ENCODE measurements at places on chromosomes 7 and 10.

- DNase-seq = no peak
These were observed 161.5 kb downstream of the MAD1L1 start for GRCh38 chr7:2071133-2071832.

GRCh38 chr7:42945821-42946626, 13.8 kb downstream of the MRPL32 start:
- no peak for DNase-seq

DNA sequence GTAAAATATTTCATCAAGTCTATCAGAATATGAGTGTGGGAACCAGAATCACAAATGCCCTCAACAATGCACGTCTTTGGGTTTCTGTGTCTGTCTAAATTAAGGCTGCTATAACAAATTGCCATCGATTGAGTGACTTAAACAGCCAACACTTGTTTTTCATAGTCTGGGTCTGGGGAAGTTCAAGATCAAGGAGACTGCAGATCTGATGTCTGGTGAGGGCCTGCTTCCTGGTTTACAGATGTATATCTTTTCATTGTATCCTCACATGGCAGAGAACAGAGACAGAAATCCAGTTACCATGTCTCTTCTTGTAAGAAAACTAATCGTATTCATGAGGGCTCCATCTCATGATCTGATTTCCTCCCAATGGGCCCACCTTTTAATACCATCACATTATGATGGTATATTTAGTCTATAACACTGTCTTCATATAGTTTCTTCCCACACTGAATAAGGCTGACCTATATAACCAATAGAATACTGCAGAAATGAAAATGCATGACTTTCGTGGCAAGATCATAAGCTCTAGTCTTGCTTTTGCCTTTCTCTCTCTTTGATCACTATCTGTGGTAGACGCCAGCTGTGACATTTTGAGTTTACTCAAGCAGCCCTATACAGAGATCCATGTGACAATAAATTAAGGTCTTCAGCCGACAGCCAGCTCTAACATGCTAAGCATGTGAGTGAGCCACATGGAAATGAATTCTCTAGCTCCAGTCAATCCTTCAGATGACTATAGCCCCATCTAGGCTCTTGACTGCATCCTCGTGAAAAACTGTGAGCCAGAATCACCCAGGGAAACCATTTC, 51.9 kb downstream of the THSD7A start:
- DNase-seq = no peak

DNA sequence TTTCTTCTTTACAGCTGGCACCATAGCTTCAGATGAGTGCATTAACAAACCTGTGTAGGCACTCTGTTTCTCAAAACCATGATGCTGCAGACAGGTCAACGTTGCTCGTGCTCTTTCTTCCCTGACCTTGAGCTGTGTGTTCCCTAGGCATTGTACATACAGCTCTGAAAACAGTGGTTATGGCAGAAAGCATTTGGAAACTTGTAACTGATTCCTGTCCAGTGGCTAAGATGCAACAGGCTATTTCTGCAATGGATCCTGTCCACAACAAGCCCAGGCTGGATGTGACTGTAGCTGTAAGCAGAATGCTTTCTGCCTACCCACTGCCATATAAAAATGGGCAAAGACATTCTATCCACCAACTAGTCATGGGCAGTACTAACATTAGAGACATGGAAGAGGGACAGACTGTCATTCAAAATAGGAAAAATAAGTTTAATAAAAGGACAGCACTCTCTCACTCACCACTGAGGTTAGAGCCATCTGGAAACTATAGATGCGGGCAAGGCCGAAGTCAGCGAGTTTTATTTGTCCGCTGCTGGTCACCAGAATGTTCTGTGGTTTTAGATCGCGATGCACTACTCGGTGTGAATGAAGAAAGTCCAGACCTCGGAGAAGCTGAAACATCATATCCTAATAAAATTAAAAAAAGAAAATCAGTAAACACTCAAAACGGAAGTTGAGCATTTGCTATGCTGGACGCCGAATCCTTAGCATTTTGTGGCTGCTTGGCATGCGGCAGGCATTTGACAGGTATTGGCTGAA, 111.0 kb downstream of the CDK6 start:
- DNase-seq = no peak

DNA sequence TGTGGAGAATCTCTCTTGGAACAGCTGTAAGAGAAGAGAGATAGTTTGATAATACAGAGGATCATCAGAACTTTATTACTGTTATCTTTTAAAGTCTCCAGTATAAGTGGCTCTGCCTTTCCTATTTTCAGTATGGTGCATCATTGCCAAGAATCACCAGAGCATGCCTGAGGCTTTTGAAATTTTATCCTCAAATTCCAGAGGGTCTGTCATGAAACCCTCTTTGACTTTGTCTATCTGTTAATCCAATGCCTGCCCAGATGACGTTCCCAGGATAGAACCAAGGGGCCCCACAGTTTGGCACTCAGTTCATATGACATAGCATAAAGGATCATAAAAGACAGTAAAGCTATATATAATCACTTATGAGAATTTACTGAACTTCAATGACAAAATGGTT, 35.3 kb upstream of the SEMA3C start:
- no peak for DNase-seq

DNA sequence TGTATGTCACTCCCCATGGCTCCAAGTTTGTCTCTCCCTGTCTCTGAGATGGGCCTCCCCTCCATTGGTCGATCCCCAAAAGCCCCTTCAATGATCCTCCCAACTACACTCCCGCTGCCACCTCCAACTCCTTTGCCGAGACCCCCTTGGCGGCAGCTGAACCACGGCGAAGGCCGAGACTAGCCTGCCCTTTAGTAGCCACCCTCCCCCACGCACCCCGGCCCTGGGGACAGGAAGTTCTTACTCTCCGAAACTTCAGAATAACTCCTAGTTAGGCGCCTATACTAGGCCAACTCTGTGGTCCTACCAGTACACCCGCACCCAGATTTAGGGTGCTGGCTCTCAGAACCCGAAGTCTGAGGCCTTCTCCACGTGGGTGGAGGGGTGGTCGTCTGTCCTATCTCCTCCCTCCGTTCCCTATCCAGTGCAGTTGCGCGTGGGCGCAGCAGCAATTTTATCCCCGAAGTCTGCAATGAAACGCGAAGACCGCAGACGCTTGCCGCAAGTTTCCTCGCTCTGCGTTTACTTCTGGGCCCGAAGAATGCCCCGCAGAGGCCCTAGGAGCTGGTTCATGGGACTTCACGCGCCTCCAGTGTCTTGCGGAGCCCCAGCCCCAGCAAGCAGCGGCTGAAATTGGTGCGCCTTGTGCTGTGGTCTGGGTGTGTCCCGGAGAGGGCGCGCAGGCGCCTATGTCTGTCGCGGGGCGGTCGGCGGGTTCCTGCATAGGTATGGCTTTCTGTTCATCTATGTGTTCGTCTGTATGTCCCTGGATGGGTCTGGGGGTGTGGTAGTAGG, 82.6 kb upstream of the SLF2 start:
- no peak for DNase-seq

DNA sequence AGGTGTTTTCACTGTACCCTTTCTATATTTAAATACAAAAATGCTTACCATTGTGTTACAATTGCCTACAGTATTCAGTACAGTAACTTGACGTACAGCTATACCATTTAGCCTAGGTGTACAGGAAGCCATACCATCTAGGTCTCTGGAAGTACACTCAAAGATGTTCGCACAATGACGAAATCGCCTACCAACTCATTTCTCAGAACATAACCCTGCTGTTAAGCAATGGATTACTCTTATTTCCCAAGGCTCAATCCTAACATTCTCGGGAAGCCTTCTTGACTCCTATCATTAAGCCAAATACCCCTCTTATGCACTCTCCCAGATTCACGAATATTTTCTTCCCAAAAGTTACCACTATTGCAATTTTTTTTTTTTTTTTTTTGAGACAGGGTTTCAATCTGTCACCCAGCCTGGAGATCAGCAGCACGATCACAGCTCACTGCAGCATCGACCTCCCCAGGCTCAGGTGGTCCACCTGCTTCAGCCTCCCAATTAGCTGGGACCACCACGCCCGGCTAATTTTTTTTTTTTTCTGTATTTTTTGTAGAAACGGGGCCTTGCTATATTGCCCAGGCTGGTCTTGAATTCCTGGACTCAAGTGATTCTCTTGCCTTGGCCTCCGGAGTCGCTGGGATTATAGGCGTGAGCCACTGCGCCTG, 1.5 kb downstream of the CWF19L1 start:
- DNase-seq = no peak

GRCh38 chr7:105439174-105439893, 50.6 kb upstream of the SRPK2 start:
- DNase-seq = no peak

DNA sequence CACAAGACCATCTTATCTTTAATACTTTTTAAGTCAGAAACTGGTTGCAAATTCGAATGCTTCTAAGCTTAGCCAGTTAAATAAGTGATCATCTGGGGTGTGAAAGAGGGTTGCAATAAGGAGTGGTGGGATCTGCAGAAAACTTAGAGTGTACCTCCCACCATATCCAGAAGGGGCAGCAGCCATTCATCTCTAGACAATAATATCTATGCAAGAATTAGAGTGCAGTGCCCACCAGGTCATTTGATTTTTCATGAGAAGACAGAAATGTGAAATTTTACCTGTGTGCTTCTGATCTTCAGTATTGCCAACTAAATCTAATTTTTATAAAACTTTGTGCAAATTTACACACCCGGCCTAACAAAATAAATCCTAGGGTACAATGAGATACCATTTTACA, 127.2 kb upstream of the SP4 start:
- no peak for DNase-seq

DNA sequence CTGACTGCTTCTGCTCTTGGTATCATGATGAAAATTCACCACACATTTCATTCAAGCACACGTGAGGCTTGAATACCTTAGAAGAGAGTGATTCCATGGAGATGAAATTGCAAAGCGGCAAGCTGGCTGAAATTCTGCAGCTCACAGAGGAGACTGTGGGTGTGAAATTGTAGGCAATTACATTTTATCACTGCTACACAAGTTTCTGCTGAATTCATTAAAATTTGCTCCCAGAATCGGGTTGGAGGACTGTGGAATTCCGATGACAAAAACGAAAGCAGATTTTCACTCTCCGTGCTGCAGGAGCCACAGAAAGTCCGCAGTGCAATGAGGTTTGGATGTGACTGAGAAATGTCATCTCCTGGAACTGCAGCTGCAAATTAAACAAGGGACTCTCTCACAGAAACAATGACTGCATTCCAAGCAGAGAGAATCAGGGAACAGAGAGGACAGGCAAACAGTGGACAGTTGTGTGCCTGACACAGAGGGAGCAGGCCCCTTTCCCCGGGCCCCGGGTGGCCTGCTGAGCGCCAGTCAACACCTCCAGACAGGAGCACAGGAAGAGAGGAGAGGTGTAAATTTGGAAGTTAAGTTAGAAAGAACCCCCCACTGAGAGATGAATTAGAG, 109.1 kb downstream of the C10orf90 start:
- no peak for DNase-seq

- no peak for DNase-seq
These were observed 138.3 kb upstream of the PALS2 start for GRCh38 chr7:24434972-24435371.

DNA sequence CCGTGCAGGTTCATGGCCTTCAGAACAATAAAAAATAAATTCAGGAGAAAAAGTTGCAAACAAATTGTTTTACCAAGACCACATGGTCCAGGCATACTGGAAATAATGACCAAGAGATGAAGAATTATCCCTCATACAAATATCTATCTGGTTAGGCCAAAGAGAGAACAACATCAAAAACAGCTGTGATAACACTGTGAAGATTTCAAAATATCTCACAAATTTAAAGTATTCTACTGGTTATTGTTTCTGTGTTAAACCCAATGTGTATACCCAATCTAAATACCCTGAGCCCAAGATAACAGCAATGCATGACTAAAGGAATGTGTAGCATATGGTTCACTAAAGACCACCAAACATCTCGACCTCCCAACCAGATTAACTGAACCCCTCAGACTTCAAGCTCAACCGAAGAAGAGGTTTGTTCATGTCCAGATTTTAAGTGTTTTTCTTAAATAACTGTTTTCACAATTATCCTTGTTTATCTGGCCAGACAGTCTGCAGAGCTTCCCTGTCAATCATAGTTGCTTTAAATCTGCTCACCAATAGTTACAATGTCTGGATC, 10.9 kb downstream of the OR9A2 start:
- no peak for DNase-seq

GRCh38 chr7:3432911-3433310, 131.9 kb downstream of the SDK1 start:
- no peak for DNase-seq

GRCh38 chr7:44155191-44156185, 14.4 kb upstream of the MYL7 start:
- DNase-seq = no peak

- no peak for DNase-seq
These were observed 381.6 kb downstream of the PARD3 start for GRCh38 chr10:34433241-34434076.

DNA sequence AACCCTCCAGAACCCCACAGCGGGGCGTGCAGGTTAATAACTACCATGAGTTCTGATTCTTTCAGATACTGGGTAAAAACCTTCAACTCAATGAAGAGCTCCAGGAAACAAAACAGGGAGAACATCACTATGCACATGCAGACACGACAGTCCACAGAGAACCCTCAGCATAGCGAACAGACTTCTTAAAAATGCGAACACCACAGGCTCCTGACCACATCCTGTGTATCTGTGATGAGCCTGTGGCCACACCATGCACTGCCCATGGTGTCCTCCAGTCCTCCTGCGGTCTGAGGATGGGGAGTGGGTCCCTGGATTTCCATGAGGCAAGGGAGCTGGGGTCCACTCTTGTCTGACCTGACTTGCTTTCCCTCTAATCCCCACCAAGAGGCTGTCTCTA, 107.2 kb downstream of the COBL start:
- no peak for DNase-seq

DNA sequence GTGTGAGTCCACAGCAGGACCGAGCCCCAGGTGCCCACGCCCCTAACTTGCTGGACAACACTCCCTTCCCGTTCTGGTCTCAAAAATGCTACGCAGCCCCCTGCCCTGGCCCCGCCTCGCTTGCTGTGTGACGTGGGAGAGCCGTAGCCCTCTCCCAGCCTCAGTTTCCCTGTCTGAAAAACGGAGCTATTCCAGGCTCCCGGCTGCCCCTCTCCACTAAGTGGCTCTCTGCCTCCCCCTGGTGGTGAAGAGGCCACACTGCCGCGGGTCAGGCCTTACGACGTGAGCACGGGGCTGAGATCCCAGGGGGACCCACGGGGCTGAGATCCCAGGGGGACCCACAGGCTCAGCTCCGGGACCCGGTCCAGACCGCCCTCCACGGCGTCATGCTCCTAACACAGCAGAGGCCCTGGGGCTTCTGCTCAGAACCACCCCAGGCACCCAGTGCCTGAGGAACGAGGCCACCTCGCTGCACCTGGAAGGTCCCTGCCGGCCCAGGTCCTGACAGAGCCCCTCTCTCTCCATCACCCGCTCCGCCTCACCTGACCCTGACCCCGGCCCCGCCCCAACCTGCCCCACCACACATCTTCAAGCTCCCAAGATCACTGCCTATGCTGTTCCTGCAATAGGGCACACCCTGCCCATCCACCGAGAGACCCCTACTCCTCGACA, 26.7 kb downstream of the MICALL2 start:
- peak; percentile 72 for DNase-seq

Measured in stimulated activated naive CD4-positive, alpha-beta T cell treated with Interleukin-2 at 50 U/mL for 16 hours (primary cell).